Activated CD8-positive, alpha-beta T cell treated with anti-CD3 and anti-CD28 coated beads for 36 hours (primary cell): ENCODE measurements at places on chromosomes 5 and 9. TPM values are rescaled to one million over a fixed set of nuclear protein-coding genes. Genes with fewer than 3 reads are reported as not detected.

DNA sequence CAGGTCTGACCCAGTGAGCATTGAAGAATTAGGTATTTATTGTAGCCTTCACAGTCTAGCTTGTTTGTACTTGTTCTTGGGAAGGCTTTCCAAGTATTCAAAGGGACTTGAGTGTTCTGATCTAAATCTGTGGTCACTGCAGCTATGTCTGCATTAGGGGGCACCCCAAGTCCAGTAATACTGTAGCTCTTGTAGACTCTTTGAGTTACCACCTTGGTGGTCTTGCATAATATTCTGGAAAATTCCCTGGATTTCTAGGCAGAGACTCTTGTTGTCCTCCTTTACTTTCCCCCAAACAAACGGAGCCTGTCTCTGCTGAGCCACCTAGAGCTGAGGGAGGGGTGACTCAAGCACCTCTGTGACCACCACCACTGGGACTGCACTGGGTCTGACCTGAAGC, 149.5 kb upstream of the DHFR start:
- DNase-seq, result no peak

DNA sequence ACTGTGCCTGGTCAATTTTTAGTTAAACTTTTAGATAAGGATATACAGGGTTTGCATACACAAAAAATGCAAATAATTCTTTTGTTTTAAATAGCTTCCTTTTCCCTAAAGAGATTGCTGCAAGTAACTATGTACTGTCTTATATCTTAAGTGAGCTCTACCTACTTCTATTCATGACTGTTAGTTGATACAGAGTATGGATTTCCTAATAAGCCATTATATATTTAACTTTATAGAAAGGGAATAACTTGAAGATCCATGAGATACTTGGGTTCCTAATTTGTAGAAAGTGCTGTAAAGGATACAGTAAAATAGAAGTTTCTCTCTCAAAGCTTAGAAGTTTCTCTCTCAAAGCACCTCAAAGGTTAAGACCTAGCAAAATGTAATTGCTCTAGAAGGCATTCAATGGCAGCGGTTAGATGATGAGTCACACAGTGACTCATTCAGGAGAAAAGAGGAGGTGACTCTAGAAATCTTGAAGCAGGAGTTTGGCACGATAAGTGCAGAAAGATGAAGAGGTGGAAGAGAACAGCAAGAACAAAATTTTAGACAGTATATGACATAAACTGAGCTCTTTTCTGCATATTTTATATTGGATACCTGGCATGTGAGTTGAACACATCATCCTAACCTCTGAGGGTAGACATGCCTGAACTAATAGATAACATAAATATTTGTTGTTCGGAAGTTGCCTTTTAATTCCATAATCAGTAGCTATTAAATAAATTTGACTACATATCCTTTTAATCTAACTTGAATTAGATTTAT, 5.5 kb upstream of the DNAJC21 start:
- peak; percentile 68 for DNase-seq

GRCh38 chr9:105554042-105554441, 3.9 kb upstream of the FKTN start:
- DNase-seq, result no peak

DNA sequence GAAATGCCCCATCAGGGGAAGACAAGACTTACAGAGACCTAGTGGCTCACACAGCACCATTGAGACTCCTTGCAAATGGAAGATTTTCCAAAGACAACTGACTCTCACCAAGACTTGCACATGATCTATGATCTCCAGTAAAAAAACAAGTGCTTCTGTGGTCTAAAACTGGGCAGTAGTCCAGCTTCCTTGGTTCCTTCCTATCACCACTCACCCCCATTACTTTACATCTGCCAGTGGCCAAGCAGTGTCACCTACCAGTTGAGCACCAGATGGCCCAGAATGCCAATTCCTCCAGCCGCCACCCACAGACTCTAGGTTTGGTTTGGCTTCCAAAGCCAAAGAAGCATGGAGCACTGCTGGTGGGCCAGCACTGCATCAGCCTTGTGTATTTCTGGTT, 47.7 kb downstream of the SH3TC2 start:
- no peak for DNase-seq

DNA sequence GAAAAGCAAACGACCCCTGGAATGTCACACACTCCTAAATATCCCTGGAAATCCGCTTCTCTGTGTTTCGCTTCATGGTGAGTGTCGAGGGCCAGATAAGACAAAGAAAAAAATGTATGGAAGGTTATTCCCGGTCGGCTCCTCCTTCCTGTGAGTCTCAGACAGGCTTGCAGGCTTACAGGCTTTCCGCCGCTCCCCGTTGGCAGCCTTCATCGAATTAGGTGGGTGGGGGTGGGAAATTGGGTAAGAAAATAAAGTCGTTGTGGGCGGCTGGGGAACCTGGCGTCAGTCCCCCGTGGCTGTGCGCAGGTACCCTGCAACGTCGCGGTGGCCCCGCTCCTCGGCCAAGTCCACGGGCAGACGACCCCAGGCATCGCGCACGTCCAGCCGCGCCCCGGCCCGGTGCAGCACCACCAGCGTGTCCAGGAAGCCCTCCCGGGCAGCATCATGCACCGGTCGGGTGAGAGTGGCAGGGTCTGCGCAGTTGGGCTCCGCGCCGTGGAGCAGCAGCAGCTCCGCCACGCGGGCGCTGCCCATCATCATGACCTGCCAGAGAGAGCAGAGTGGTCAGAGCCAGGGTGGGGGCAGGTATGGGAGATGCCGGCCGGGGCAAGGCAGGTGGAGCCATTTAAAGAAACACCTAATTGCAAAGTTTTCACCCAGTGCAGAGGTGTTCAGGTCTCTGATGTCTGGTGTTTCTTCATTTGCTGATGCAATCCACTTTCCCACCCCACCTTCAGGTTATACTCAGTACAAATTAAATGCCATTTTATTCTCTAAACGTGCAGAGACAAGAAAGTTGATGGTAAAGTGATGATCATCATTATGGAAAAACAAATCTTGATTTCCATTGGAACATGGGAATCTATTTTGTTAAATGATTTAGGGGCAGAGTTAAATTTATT, 3.2 kb downstream of the CDKN2B start:
- no peak for DNase-seq

- no peak for DNase-seq
Observed at GRCh38 chr9:108634672-108635462, 220.9 kb downstream of the ACTL7B start.

- no peak for DNase-seq
Observed at GRCh38 chr9:20728493-20729220, 44.6 kb downstream of the FOCAD start.

- DNase-seq, result no peak
Observed at GRCh38 chr9:31185831-31186230, 1198.6 kb upstream of the ACO1 start.

- DNase-seq, result no peak
Observed at GRCh38 chr9:136757328-136757727, 715 bp downstream of the LCN8 start.

GRCh38 chr5:173963867-173964441, 25.0 kb upstream of the C5orf47 start:
- DNase-seq, result no peak

- DNase-seq, result no peak
Observed at GRCh38 chr9:111762556-111762955, 32.2 kb downstream of the SHOC1 start.

DNA sequence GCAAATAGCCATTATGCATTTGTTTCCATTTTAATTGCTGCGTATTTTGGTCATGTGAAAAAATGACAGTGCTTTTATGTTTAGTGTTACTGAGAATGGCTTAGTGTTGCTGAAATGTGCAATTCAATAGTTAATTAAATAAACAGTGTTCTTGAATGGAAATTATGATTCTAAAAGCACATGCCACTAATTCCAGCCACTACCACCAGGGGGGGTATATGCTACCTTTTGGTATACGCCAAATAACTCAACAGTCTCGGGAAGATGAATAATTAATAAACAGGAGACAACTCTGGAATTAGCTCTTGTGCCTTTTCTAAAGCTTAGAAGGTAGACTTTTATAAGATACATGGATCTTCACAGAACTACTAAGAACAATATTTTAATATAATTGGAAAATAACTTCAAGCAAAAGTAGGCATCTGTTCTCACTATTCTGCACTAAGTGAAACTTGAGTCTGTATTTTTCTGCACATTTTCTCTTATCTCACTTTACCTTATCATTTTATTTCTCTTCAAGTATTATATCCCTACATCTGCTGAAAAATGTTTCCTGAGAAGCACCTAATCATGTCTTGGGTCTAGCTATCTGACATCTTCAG, 83.5 kb upstream of the MINAR2 start:
- DNase-seq, result peak; percentile 70

DNA sequence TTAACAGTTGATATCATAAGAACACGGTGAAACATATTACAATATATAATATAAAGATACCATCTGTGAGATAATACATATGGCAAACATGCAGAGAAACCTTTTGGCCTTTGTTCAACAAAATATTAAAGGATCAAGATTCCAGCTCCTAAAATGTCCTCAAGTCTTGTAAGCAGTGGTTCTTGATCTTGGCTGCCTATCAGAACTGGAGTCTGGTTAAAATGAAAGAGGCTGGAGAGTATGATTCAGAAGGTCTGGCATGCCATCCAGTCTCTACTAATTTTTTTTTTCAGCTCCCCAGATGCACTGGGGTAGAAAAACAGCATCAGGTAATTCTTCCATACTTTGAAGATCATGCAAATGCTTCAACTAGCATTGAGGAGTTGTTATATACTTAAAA, 83.2 kb downstream of the TNC start:
- no peak for DNase-seq

Gene GABRA1
- not detected for total RNA-seq

Gene CRHBP
- total RNA-seq, result not detected

Gene RNF180
- not detected for total RNA-seq

Gene WDR5
- 50.9 TPM for total RNA-seq

Gene SLC31A1
- 19.2 TPM for total RNA-seq
